ENCODE measurements at places on chromosomes 1 and 21.

- no peak for DNase-seq
Observed at GRCh38 chr1:233863901-233864545, 40.5 kb upstream of the SLC35F3 start.

- DNase-seq: no peak
Observed at GRCh38 chr21:36757196-36757595, 58.3 kb downstream of the SIM2 start.

DNA sequence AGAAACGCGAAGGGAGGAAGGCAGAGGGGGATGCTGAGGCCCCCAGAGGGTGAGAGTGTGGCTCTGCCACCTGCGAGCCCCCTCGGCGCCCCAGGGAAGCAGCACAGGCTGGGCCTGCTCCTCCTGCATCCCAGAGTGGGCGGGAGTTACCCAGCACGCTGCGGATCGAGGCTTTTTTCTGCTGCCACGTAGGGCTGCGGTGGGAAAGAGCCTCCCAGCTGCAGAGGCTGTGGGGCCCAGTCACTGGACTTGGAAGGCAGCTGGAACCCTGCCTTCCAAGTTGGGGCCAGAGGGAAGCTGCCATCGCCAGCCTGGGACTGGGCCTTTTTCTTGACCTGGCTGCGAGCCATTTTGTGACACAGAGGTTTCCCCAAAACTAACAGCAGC, 2.3 kb upstream of the GRIK3 start:
- DNase-seq: no peak

- no peak for DNase-seq
Observed at GRCh38 chr21:45736690-45737484, 93.4 kb downstream of the PCBP3 start.

- no peak for DNase-seq
Observed at GRCh38 chr21:15722591-15723324, 7.0 kb upstream of the USP25 start.

GRCh38 chr1:228990906-228991569, 255.8 kb downstream of the RHOU start:
- no peak for DNase-seq

GRCh38 chr1:51131185-51131584, 29.2 kb downstream of the C1orf185 start:
- no peak for DNase-seq

DNA sequence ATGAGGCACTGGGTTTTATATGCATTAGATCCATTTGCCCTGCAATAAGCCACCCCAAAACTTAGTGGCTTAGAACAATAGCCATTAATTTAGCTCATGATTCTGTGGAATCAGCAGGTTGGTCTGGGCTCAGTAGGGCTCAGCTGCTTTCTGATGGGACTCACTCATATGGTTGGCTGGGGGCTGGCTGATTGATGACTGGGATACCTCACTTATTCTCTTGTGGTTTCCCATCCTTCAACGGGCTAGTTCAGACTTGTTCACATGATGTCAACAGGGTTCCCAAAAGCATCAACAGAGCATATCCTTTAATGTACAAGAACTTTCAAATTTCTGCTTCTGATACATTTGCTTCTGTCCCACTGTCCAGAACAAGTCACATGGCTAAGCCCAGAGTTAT, 43.2 kb downstream of the DNM3 start:
- DNase-seq: no peak

DNA sequence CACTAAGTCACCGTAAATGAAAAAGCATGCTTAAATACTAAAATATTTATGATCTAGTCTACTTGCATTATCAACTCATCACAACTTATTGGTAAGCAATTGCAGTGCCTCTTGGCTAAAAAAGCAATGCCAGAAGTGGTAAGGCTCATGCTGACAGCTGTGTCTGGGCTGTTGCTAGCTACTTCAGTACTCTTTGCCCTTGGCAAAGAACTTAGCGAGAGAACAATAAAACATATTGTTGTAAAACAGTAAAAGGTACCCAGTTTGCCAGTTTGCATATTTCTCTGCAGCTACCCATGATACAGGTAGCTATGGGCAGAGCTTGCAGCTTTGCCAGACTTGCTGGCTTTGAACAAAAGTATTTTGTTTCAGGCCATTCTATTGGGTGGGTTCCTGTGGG, 73.1 kb downstream of the ATP6V1G3 start:
- no peak for DNase-seq

DNA sequence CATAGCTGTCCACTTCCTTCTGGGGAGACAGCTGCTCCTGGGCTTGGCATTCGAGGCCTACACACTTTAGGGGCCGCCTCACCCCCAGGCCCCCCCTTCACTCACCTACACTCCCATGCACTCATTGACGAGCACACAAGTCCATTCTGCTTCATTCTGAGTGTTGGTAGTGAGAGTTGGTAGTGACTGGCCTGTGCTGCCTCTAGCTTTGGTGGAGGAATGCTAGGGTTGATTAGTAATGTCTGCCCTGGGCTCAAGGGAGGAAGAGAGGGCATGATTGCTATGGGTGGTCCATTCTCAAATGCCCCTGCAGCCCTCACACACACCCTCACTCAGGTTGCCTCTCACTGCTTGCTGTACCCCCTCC, 30.4 kb downstream of the TRIM11 start:
- DNase-seq: no peak

DNA sequence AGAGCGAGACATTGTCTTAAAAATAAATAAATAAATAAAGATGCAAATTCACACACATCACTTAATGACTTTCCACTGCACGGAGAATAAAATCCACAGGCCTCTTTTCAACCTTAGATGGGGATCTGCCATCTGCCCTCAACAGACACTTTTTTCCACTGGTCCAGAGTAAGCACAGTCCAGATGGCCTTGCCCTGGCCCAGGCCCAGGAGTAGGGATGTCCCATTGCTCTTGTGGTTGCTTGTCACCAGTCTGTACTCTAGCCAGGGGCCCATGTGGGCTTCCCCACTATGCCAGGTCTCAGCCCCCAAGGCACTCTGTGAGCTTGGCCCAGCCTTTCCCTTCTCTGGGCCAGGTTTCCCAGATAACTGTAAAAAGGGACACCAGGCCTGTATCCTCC, 17.4 kb downstream of the PLOD1 start:
- no peak for DNase-seq

GRCh38 chr1:146036965-146037646, 15.6 kb upstream of the HJV start:
- DNase-seq: peak; percentile 78

DNA sequence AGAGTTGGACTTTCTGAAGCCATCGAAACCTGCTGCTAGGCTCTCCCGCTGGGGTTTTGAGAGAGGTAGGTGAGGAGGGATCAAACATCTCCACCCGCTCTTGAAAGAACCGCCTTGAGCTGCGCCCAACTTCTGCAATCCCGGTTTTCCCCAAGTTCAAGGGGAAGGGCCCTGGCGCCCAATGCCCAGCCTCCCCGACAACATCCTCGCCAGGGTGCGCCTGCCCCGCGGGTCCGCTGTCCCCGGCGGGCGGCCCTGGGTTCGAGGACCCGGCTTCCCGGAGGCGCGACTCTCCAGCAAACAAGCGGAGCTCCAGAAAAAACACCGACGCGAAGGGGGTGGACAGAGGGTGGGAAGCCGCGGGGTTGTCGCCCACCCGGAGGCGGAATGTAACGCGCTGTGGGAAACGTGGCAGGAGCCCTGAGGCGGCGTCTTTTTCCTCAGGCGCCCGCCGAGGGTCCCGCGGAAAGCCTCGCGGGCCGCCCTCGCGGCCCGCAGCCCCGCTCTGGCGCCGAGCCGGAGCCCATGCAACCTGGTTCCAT, 607 bp downstream of the BTG3 start:
- DNase-seq: peak; percentile 44

DNA sequence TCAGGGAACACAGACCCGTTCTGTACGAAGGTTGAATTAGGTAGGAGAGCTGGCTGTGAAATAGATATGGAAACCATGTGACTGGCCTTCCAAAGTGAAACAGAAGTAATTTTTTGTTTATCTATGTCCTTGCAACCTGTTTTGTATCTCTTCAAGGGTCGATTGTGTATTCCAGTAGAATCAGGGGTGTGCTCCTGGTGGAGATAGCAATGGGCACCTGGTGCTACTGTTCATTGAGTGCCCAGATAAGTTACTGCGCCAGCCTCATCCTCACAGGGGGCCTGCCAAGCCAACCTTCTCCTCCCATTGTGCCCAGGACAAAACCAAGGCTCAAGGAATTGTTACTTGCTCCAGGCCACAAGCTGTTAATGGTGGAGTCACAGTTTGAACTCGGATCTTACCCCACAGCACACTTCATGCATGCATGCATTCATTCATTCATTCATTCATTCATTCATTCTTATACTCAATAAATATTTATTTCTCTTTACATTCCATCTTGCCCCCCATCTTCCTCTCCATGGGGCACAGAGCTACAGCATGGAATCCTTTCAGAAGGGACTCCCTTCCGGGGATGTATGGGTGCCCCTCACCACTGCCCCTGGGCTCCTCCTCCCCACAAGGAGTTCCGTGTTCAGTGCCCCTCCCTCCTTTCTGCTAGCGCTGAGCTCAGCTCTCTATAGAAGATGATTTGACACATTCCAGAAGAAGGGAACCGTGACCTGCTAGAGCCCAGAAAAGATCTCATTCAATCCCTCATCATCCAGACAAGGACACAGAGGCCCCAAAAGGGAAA, 24.0 kb downstream of the ADORA1 start:
- no peak for DNase-seq

DNA sequence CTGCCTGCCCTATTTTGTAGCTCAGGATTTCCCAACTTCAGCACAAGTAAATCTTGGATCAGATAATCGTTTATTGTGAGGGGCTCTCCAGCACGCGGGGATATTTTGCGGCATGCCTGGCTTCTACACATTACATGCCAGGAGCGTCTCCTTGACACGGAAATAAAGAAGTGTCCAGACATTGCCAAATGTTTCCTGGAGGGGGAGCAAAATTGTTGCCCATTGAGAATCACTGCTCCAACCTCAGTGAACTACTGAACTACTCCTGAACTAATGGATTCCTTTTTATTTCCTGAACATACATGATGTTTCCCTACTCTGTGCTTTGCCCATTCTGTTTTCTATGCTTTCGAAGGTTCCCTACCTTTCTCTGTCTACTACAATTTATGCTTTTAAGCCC, 1359.1 kb upstream of the ADGRL2 start:
- DNase-seq: no peak

- DNase-seq: no peak
Observed at GRCh38 chr1:109937738-109938137, 27.1 kb downstream of the CSF1 start.

DNA sequence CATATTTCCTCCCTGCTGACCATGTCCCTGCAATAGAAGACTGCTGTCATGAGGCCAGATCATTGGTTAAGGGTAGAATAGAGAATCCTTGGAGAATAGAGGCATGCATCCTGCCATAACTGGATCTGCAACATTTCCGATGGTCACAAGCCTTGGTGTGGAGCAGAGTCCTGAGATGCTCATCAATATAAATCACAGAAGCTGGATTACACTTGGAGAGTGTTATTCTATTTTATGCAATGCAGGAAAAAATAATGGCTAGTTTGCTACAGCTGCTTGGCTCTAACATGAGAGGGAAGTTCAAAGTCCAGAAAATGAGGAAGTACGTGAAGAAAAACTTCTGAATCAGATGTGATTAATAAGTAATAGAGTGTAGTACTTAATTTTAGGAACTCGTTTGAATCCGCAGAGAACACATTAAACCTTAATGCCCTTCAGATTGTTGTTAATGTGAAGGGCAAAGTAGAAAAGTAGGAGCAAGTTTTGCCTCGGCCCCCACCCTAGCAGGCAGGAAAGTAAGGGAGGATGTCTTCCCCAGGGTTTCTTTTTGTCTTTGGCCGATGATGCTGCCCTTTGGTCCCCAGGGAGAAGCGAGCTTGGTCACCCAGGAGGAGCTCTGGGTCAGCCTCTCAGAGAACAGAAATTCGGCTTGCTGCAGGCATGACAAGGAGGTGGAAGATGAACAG, 59.5 kb downstream of the KCNK1 start:
- no peak for DNase-seq

- no peak for DNase-seq
Observed at GRCh38 chr1:186662752-186663151, 17.5 kb downstream of the PTGS2 start.

DNA sequence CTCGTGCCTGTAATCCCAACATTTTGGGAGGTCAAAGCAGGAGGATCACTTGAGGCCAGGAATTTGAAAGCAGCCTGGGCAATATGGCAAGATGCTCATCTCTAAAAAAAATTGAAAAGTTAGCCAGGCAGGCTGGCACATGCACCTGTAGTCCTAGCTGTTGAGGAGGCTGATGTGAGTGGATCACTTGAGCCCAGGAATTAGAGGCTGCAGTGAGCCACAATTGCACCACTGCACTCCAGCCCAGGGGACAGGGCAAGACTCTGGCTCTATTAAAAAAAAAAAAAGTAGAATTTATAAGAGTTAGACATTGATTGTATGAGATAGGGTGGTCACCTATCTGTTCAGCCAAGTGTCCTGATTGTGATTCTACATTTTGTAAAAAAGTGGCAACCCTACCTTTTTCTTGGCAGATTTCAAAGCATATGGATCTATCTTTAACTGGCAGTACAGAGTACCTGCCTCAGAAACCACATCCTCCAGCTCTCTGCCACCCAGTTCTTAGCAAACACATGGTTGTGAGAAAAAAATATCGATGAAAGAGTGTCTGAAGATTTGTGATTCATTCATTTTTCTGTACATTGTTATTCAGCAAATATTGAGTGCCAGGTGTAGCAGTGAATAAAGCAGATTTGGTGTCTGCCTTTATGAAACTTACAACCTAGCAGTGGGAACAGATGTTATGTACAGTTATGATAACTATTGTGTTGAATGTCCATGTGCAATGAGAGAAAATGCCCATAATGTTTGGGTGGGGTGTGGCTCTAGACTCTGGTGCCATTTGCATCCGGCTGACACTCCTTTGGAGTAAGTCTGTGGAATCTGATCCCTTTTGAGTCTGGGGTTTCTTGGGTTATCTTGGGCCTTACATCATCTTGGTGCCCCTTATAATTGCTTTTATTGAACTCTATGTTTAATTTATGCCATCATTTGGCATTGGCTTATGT, 82.5 kb downstream of the ST3GAL3 start:
- DNase-seq: no peak

GRCh38 chr1:187474336-187474735, 645.6 kb downstream of the PLA2G4A start:
- no peak for DNase-seq

DNA sequence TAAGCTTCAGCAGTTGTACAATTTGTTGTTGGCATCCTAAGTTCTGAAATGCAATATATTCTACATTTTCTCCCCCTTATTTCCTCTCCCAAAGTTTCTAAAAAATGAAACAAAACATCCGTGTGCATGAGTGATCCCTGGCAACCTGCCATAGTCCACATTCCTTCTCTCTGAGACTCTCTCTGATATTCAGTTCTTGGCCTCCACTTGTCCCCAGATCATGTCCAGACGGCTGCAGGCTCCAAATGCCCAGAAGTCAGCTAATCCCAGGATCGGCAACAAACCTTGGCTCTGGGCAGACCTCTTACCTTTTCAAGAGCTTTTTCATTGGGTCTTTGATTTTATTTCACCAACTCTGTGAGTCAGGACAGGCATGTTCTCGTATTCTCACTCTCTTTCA, 187.8 kb downstream of the ETS2 start:
- no peak for DNase-seq

DNA sequence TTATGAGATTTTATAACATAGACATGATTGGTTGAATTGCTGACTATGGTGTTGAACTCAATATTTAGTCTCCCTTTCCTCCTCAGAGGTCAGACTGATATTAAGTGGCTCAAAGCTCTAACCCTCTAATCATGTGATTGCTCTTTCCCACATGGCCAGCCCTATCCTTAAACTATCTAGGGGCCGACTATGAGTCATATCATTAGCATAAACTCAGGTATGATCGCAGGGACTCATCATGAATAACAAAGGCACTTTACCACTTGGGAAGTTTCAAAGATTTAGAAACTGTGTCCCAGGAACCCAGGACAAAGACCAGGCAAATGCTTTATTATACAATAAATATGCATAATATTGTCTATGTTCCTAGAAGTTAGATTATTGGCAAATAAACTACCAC, 894.6 kb upstream of the NEGR1 start:
- no peak for DNase-seq
